ENCODE measurements at places on chromosomes 12 and 14. TPM values are rescaled to one million over a fixed set of nuclear protein-coding genes. Genes with fewer than 3 reads are reported as not detected.

GRCh38 chr14:25537846-25538455 lies 488.0 kb upstream of the STXBP6 start:
- no peak for DNase-seq

DNA sequence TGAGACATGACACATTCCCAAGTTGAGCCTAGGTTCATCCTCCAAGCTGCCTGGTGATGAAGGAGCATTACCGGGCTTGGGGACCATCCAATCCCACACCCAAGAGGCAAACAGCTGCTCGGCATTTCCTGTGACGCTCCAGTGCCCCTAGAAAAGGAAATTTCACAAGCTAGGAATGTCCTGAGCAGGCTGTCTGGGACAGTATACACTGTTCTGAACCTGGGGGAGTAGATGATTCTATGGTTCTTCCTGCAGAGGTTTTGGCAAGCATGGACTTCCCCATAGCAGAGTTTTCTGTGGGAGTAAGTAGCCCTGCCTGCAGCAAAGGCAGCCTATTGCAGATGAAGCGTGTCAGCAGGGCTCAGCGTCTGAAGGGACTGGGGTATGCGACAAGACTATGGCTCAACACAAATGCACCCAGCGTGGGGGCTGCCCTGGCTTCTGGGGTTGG lies 47.4 kb upstream of the SRSF5 start:
- no peak for DNase-seq

GRCh38 chr14:24673059-24673458 lies 39.1 kb upstream of the GZMB start:
- DNase-seq: peak; percentile 78

- no peak for DNase-seq
Measured at GRCh38 chr12:65696227-65696626, 128.1 kb upstream of the HMGA2 start.

- no peak for DNase-seq
Measured at GRCh38 chr14:101914083-101914482, 50.3 kb upstream of the DYNC1H1 start.

DNA sequence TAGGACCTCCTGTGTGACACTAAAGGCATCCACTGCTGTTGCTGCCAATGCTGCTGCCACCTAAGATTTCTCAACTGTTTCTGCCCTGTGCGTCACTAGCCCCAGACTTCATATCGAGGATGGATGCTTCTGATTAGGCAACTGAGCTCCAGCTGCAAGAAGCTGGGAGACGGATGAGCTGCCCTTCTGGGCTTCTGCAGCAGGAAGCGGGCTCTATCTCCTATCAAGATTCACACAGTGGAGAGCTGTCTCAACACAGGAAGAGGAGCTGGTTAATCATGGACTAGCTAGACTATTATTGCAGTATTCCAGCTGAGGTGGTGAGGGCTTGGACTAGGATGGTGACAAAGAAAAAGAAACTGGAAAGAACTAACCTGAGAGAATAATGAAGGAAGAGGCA lies 59.2 kb upstream of the PELI2 start:
- DNase-seq: no peak

DNA sequence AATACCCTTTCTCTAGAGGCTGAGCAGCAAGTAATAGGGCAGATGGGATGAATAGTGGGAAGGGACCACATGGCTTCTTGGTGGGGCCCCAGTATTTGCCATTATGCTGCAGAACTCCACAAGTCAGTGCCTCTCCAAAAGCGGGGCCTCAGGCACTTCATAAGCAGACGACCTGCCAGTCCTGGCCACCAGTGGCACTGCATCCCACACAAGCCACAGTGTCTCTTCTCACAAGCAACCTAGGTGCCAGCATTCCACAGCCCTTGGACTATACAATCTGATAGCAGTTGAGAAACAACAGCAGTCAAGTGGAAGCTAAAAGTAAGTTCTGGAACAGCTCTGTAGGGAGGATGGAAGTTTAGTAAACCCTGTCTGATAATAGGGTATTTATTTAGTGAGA lies 4.2 kb upstream of the SLC8A3 start:
- DNase-seq: no peak

DNA sequence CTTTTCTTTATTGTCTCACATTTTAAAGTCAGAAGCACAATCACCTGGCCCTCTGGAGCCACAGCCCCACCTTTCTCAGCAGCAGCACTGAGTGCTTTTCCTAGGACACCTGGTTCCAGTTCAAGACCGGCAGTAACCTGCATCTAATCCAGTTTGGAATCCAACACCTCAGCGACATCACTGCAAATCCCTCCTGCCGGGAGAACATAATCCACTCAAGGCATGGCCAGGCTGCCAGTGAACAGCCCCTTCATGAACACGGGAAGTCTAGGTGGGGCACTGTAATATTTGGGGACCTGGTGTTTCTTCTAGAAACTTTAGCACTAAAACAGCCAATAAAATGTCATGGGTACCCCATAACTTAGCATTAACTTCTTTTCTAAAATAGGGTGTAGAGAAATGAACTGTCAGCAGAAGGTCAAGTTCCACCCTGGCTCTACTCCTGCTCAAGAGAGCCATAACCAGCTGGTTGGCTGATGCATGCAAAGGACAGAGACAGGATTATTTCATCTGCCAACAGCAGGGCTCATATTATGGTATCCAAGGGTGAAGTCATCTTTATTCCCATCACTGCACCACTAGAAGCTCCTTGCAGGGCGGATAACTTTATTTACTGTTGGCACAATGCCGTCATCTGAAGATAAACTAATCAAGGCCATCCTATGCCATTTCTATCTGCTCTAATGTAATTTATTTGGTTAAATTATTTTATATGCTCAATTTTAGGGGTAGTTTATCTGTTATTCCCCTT lies 76.7 kb downstream of the TTC7B start:
- no peak for DNase-seq

- DNase-seq: no peak
Measured at GRCh38 chr14:104268295-104268694, 129.9 kb downstream of the KIF26A start.

The CSAD gene
- 56.3 TPM for total RNA-seq

The BDKRB2 gene
- not detected for total RNA-seq

The CLEC2A gene
- not detected for total RNA-seq

The MGAT4C gene
- not detected for total RNA-seq

The ZNF641 gene
- total RNA-seq: 29.7 TPM

The CYP46A1 gene
- 0.10 TPM for total RNA-seq

The CRADD gene
- total RNA-seq: 15.1 TPM

Measured in B cell (primary cell).